Activated T-cell treated with anti-CD3 and anti-CD28 coated beads for 1 hour (primary cell): ENCODE measurements at places on chromosomes 4 and X.
A peak's percentile ranks its signal among the peaks of the same experiment; 100 is the strongest.

- DNase-seq = no peak
These were observed 25.8 kb downstream of the TEC start for GRCh38 chr4:48243887-48244286.

DNA sequence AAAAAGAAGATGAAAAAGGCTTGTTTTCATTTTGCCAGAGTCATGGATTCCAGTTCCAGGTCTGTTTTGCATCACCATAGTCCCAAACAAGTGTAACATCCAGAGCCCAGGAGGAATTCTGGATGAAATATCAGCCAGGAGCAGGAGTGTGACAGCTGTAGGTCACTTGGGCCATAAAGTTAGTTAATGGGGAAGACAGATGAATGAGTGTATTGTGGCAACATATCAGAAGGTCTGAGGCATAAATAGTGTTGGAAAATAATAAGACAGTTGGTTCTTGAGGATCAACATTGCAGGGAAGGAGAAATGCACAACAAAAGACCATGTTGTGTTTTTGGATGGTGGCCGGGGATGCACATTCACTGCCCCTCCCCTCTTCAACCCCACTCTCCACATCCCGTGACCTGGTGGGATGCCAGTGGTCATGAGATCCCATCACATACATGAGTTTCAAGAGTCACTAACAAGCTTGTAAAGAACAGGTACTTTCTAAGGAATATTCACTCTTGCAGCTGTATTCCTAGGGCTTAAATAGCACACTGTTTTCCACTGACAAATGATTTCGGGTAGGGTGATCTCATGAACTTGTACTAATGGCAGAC, 83.1 kb upstream of the IGFBP7 start:
- DNase-seq = no peak

DNA sequence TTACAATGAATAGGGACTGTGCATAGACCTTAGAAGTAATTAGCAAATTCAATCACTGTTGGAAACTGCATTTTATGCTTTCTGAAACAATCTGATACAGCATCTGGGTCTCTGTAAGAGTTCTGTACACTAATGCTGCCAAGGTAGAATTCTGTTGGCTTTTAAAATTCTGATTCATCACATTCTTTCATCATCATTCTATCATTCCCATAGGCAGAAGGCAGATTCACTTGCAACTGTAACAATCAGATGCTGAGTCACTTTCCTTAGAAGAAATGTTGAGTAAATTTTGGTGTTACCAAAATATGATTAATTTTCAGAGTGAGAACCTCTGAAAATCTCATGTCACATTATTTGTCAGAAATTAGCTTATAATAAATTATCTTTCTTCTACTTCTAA, 267.2 kb downstream of the MAPK10 start:
- no peak for DNase-seq

GRCh38 chrX:139892512-139892911, 40.3 kb downstream of the ATP11C start:
- DNase-seq = no peak

DNA sequence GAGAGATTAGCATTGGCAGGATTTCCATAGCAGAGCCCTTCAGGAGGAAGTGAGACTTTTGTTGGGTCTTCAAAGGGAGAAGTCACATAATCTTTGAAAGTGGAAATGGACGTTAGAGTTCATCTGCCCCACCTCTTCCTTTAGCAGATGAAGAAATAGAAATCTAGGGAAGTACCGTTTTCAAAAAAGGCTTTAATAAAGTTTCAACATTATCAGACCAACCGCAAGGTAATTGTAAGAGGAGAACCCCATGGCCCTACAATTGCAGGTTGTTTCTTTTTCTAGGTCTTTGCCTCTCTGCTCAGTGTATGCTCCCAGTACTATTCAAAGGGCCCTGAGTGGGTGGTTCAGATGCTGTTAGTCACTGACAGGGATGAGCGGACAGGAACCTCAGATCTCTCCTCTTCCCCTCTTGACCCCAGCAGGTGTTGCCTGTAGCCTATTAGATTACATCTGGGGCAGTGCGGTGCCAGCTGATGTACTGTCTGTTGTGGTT, 48.6 kb upstream of the AP1S2 start:
- DNase-seq = no peak

DNA sequence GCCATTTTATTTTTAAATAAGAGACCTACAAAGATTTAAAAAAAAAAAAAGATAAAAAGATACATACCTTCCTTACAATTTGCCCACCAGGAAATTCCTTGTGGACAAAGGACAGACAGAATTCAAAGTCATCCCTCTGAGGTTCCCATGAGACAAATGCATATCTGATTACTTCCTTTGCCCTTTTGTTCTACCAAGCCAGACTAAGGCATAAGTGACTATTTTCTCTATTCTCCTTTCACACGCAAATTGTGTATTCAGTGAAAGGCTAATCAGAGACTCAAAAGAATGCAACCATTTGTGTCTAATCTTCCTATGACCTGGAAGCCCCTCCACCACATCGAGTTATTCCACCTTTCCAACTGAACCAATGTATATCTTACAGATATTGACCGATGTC, 691.7 kb downstream of the FAM133A start:
- no peak for DNase-seq

- no peak for DNase-seq
These were observed 401.9 kb upstream of the NDST4 start for GRCh38 chr4:115515366-115515765.

DNA sequence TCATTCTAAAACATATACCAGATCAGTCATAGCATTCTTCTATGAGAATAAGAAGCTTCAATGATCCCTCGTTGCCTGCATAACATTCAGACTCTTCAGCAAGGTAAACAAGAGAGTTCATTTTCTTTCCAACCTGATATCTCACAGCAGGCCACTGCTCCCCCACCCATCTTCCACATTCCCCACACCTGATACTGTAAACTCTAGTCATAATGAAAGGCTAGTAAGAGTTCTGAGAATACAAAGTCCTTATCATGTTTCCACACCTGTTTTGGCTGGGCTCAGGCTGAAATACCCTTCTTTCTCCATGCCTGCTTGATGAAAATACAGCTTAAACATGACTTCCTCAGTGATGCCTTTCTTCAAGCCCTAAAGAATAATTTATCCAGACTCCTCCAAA, 2.3 kb upstream of the AASDH start:
- DNase-seq = no peak

- no peak for DNase-seq
These were observed 36.0 kb downstream of the CXCL8 start for GRCh38 chr4:73776321-73776729.

DNA sequence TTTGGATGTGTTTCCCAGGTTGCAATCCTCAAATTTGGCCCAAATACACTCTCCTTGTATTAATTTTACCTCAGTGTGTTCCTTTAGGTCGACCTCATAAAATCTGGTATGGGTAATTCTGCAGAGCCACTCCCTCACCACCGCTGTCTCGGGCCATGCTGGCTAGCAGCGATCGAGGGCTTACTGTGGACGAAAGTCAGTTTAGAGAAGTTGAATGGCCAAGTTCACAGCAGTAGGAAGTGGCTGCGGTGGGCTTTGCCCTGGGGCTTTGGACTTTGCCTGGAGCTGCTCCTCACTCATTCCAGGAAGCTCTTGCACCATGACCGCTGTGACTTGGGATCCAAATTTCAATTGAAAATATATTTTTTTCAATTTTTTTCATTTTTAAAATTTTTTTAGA, 19.6 kb downstream of the TMEM187 start:
- DNase-seq = no peak

DNA sequence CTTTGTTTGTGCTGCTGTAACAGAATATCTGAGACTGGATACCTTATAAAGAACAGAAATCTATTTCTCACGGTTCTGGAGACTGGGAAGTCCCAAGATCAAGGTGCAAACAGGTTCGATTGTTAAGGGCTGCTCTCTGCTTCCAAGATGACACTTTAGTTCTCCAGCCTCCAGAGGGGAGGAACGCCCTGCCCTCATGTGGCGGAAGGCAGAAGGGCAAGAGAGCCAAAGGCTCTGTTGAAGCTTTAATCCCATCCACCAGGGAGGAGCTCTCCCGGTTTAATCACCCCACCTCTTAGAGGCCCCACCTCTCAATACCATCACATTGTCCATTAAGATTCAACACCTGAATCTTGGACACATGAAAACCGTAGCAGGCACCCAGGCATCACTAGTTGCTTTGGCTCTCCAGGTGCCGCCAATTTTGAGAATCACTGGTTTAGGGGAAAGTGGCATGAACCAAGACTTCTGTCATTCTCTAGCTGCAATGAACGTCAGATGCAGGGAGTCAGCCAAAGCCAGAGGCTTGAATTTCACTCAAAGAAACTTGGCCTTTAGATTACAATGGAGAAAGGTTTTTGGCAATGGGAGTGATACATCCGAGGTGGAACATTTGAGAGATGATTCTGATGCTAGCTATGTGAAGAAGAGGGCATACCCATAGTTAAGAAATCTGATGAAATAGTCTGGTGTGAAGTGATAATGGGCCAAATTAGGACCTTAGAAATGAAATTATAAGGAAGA, 15.7 kb downstream of the FHL1 start:
- DNase-seq = peak; percentile 9

GRCh38 chrX:119636419-119636818, 30.2 kb upstream of the NKRF start:
- no peak for DNase-seq

GRCh38 chrX:133846311-133846710, 139.1 kb downstream of the GPC3 start:
- DNase-seq = no peak

- no peak for DNase-seq
These were observed 1.2 kb downstream of the SPCS3 start for GRCh38 chr4:176320976-176321361.

GRCh38 chr4:177480795-177481194, 38.6 kb upstream of the AGA start:
- no peak for DNase-seq

DNA sequence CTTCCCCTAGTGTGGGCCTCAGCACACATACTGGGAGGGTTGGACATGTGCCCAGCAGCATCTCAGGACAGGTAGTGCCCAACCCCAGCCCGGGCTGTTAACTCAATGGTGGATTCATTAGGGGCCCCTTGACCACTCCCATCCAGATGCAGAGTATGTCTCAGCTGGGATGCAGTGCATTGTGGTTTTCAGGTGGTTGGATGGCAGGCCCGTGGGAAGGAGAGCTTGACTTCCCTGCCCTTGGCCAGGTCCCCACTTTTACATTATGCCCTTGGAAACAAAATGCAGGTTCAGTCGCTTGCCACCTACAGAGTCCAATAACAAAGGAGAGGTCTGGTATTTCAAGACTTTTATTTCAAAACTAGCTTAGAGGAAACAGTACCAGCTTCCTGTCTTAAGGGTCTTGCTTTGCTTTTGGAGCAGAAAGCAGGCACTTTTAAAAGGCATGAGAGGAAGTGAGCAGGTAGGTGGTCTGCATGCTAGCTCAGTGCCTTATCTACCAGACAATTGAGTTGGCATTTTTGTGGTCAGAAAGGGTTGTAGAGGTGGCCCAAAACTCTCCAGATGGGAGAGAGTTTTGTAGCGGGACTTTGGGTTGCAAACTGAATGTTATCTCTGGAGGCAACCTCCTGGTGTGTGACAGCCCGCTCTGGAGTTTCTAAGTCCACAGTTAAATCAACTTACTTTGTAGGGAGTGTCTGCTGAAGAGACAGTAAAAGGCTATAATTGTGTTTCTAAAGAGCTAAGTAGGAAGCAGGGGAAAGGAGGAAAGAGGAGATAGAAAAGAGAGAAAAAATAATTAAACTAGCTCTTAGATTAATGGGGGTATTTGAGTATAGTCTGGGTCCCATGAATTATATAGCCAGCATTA, 171.0 kb downstream of the GALNTL6 start:
- no peak for DNase-seq

- no peak for DNase-seq
These were observed 11.3 kb downstream of the RAP2C start for GRCh38 chrX:132207996-132208395.

GRCh38 chr4:59063015-59063720, 1953.0 kb upstream of the IGFBP7 start:
- no peak for DNase-seq

DNA sequence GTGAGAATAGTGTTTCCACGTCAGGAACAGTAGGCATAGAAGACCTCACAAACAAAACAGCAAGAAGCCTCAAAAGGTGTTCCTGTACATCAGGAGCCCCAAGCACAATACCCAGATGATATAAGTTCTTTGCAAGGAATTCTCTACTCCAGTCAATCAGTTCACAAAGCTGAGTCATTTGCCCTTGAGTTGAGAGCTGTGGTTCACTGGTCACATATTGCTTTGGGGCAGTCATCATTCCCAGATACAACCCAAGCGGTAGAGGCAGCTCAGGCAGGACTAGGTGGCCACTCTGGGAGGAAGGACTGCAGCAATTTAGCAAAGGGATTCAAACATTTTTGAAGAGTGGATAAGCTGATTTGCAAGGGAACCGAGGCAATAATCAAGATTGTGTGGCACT, 551.5 kb upstream of the ZFP42 start:
- DNase-seq = no peak

DNA sequence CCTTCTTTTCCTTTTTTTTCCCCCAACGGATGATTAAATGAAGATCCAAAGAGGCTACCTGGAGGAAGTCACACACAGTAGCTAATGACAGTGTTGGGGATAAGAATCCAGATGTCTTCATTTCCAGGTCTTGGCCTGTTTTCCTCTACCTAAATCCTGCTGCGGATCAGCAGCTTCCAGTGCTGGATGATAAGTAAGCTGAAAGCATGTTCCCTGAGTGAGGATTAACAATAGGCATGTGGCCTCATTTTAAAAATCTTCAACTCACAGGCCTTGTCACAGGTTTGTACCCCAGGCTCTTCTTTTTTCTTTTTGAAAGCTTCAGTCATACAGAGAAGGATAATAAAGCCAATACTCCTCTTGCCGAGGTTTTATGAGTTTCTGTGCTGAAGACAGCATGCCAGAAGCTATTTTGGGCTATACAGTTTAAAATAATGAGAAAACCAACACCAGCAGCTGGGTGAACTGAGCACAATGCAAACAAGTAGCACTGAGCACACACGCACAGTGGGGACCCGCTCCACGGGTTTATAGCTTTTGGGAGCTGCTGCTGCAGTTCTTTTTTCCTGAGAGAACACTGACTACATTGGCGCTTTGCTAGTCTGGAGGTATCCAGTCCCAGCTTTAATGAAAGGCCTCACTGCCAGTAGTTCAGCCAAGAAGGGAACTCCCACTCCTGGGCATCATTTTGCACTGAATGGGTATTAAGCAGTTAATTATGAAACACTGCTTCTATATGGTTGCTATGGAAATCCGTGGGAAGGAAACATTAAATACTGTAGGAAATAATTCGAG, 184.2 kb upstream of the CTSO start:
- DNase-seq = no peak

DNA sequence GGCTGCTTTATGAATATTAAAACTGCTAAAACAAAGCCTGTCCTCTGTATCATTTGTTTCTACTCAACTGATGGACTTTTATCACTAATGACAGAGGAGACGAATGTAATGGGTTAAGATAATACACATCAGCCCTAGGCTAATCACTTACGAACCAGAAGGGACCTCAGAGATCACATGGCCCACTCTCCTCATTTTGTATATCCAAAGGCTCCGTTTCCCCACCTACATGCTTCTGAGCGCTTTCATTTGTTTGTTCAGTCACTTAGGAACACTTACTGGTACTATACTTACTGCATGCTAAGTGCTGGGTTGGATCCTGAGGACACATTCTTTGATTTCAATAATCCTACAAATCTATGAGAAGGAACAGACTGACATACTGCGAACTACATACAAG, 169.3 kb downstream of the CEP135 start:
- no peak for DNase-seq

- no peak for DNase-seq
These were observed 1804.7 kb downstream of the STIM2 start for GRCh38 chr4:28665306-28665705.
